ENCODE measurements at places on chromosomes 2 and 18. TPM values are rescaled to one million over a fixed set of nuclear protein-coding genes. Genes with fewer than 3 reads are reported as not detected.

Gene MYL1
- not detected for total RNA-seq

Gene VPS4B
- 58.3 TPM for total RNA-seq

Gene MAP3K2
- 79.3 TPM for total RNA-seq

Gene RAB11FIP5
- total RNA-seq = 48.7 TPM

Gene RFTN2
- total RNA-seq = 22.2 TPM

- DNase-seq = no peak
- H3K27ac ChIP-seq = no peak overlapping the region
- no peaks in the 10 kb centered on the region for H3K4me1 ChIP-seq
- no peaks in the 10 kb centered on the region for H3K36me3 ChIP-seq
- H3K27me3 ChIP-seq = no peaks in the 10 kb centered on the region
These were observed 7.6 kb upstream of the BOK start for GRCh38 chr2:241550616-241551580.

DNA sequence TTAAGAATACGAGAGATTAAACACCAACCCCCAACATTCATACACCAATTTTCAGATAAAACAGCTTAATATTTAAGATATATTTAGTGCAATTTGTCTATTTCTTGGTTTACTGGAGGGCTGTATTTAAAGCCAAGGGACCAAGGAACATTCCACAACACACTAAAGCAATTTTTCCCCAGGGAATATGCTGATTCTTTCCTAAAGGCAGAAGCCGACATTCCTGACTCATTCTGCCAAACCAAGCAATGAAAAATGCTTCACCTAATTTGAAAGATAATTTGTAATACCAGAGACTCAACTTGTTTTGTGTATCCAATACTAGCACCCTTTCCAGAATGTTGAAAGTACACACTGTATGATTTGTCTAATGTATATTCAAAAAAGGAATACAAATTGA, 1267.6 kb upstream of the PIK3C3 start:
- H3K27ac ChIP-seq = no peak overlapping the region
- DNase-seq = no peak
- no peaks in the 10 kb centered on the region for H3K4me1 ChIP-seq
- no peaks in the 10 kb centered on the region for H3K36me3 ChIP-seq
- no peak overlapping the region for H3K4me3 ChIP-seq

DNA sequence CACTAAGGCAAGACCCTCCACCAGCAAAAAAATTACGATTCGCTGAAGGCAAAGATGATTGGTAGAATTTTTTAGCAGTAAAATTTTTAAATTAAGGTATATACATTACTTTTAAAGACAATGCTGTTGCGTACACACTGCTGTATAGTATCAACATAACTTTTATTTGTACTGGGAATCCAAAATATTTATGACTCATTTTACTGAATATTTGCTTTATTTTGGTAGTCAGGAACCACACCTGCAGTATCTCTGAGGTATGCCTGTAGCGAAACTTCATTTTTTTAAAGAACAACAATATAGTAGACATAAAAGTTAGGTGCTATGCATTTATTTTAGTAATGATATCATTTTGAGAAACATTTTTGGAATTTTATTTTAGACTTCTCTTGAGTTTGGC, 57.8 kb downstream of the GALNT1 start:
- H3K4me3 ChIP-seq = no peak overlapping the region
- H3K36me3 ChIP-seq = no peaks in the 10 kb centered on the region
- H3K4me1 ChIP-seq = no peaks in the 10 kb centered on the region
- H3K27ac ChIP-seq = no peak overlapping the region

GRCh38 chr2:46982351-46983064, 66.9 kb upstream of the MCFD2 start:
- no peaks in the 10 kb centered on the region for H3K27me3 ChIP-seq
- DNase-seq = no peak
- H3K4me3 ChIP-seq = no peak overlapping the region
- no peak overlapping the region for H3K27ac ChIP-seq

- no peak for DNase-seq
- no peaks in the 10 kb centered on the region for H3K27me3 ChIP-seq
- H3K27ac ChIP-seq = peak overlapping the region; percentile 62
- no peaks in the 10 kb centered on the region for H3K36me3 ChIP-seq
These were observed 48.2 kb downstream of the RPL37A start for GRCh38 chr2:216546641-216547403.

DNA sequence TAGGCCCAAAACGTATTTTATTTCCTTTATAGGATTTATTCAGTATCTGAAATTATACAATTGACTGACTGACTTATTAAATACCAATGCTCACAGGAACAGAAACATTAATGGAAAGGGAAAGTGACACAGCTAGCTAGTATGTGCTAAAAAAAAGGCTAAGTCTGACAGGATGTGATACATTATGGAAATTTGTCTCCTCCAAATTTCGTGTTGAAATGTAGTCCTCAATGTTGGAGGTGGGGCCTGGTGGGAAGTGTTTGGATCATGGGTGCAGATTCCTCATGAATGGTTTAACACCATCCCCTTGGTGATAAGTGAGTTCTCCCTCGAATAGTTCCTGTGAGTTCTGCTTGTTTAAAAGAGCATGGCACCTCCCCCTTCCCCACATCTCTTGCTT, 70.6 kb upstream of the WDR75 start:
- peak; percentile 54 for DNase-seq
- no peaks in the 10 kb centered on the region for H3K36me3 ChIP-seq
- no peaks in the 10 kb centered on the region for H3K4me1 ChIP-seq
- H3K27me3 ChIP-seq = no peaks in the 10 kb centered on the region
- H3K4me3 ChIP-seq = no peak overlapping the region

GRCh38 chr2:69243652-69244051, 143.4 kb downstream of the GFPT1 start:
- no peak for DNase-seq
- H3K27ac ChIP-seq = no peak overlapping the region
- H3K4me1 ChIP-seq = no peaks in the 10 kb centered on the region
- no peak overlapping the region for H3K4me3 ChIP-seq
- peaks cover 7% of the 10 kb centered on the region for H3K36me3 ChIP-seq

- no peaks in the 10 kb centered on the region for H3K27me3 ChIP-seq
- DNase-seq = no peak
- H3K4me3 ChIP-seq = no peak overlapping the region
- H3K36me3 ChIP-seq = no peaks in the 10 kb centered on the region
- no peaks in the 10 kb centered on the region for H3K4me1 ChIP-seq
These were observed 734.0 kb upstream of the GCFC2 start for GRCh38 chr2:76444732-76445131.

DNA sequence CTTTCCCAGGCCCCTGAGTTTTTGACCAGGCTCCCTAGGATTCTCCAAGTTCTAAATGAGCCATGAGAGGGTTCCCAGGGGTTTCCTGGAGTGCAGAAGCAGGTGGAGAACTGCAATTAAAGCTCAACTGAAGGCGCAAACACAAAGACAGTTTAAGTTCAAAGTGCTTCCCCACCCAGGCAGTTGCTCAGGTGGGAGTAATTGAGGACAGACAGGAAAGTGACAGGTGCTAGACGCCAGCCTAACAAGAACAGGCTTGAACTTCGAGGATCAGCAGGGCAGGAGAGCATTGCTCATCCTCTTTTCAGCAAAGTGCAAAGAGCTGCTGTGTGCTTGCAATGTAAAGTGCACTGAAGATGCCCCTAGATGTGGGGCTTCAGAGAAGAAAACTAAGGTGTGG, 77.2 kb upstream of the ST8SIA3 start:
- no peaks in the 10 kb centered on the region for H3K4me1 ChIP-seq
- no peak overlapping the region for H3K4me3 ChIP-seq
- no peaks in the 10 kb centered on the region for H3K36me3 ChIP-seq

Data from aorta (tissue), 5 donors.